Stimulated activated CD8-positive, alpha-beta memory T cell treated with anti-CD3 and anti-CD28 coated beads, Interleukin-15, amount 100 ng/mL, for 48 hours (primary cell): ENCODE measurements at places on chromosomes 13 and 19.
A peak's percentile ranks its signal among the peaks of the same experiment; 100 is the strongest.

- no peak for DNase-seq
Observed at GRCh38 chr13:41490371-41491015, 33.1 kb downstream of the RGCC start.

GRCh38 chr19:44003461-44004009 is 778 bp downstream of the ZNF230 start:
- DNase-seq = no peak

DNA sequence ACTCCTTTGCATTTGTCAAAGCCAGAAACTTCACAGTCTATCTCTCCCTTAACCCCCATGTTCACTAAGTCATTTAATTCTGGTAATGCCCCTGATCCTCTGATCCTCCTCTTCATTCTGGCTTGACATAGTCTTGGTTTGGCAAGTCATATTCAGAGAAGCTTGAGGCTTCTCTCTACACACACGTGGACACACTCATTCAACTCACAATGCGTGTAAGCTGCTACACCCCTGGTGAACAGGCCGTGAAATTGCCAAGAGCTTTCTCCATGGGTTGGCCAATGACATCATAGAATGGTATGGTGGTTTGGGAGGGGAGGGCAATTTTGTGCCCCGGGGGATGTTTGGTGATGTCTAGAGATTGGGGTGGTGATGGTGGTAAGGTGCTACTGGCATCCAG is 47.9 kb upstream of the FLT1 start:
- DNase-seq = no peak

DNA sequence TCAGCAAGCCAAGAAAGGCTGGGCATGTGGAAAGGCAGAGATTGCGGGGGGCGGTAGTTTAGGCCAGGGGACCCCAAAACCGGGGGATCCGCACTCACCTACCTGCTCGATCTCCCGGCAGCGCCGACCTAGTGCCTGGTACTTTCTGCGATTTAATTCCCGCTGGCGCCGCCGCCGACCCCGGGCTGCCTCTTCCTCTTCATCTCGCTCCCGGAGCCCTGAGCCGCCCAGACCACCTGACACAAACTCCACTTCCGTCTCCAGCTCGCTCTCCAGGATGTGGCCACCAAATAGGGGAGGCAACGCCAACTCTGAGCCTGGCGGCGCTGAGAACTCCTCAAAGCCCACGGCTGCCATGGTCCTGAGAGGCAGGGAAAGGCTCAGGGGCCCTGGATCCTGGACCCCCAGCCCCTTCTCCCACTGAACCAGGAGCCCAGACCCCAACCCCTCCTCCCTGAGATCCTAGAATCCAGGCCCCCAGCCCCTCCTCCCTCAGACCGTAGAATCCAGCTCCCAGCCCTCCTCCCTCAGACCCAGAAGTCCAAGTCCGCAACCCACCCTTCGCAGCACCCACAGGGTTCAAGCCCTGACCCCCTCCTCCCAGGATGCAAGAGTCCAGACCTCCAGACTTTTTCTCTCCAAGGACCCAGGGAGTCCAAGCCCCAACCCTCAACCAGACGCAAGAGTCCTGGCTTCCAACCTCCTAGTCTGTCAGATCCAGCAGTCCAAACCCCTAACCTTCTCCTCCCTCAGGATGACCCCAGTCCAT is 933 bp downstream of the TFPT start:
- DNase-seq = peak; percentile 43

- no peak for DNase-seq
Observed at GRCh38 chr19:38564981-38565690, 52.6 kb downstream of the MAP4K1 start.

DNA sequence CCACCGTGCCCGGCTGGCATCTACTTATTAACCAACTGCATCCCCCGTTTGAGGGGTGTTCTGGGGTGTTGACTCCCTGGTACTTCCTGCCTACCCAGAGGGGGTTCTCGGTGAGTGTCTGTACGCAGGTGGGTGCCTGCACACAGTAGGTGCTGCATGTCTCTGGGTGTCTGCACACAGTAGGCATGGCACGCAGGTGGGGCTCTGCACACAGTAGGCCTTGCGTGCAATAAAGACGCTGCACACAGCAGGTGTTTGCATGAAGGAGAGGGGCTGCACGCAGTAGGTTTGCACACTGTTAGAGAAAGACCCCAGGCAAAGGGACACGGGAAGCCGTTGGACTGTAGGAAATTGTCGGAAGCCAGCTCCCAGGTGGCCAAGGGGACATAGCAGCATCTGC is 11.2 kb downstream of the GADD45B start:
- DNase-seq = no peak

GRCh38 chr19:7504684-7505083 is 11.2 kb upstream of the ZNF358 start:
- no peak for DNase-seq
